ENCODE measurements at places on chromosomes 12 and 14.

GRCh38 chr14:77028384-77029231 is at the start of gene IRF2BPL:
TSS of gene IRF2BPL (minus strand) at chr14:77028708. CDS start at chr14:77027792, 916 bp downstream.
- peak; percentile 86 for DNase-seq

GRCh38 chr14:34583525-34583924 is 44.0 kb upstream of the EAPP start:
- DNase-seq, result no peak

- DNase-seq, result no peak
Measured at GRCh38 chr12:94290353-94290752, 142.0 kb downstream of the PLXNC1 start.

- DNase-seq, result no peak
Measured at GRCh38 chr14:93239869-93240677, 33.0 kb downstream of the UBR7 start.

DNA sequence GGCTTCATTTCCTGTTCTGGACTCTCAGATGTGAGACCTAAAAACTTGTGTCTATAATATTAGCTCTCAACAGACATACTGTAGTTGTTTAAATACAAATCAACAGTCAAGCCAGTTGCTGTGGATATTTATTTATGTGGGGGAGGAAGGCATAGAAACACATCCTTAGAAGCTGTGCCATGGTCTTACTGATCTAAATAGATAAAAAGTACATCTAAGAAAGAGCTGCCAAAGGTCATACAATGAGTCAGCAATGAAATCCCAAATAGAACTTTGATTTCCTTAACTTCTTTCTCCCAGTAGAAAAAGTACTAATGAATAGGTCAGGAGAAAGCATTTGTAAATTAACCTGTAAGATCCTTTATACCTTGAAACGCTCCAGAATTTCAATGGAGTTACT is 185.1 kb downstream of the AKAP6 start:
- DNase-seq, result no peak

DNA sequence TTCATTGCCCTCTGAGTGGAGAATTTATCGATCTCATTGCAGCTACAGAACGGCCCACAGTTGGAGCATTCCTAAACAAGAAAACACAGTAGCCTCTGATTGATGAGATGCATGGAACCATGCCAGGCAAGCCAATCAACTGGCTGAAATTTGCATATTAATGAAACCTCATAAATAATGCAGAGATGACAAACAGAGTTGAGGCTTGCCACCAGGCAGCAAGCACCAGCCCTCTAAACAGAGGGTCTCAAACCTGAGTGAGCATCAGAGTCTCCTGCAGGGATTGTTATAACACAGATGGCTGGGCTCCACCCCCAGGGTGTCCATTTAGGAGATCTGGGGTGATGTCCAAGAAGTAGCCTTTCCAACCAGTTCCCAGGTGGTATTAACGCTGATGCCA is 60.9 kb upstream of the CMKLR1 start:
- no peak for DNase-seq

GRCh38 chr12:92259696-92260251 is 114.1 kb upstream of the BTG1 start:
- no peak for DNase-seq

GRCh38 chr12:131773582-131774221 is 54.5 kb upstream of the MMP17 start:
- DNase-seq, result no peak

DNA sequence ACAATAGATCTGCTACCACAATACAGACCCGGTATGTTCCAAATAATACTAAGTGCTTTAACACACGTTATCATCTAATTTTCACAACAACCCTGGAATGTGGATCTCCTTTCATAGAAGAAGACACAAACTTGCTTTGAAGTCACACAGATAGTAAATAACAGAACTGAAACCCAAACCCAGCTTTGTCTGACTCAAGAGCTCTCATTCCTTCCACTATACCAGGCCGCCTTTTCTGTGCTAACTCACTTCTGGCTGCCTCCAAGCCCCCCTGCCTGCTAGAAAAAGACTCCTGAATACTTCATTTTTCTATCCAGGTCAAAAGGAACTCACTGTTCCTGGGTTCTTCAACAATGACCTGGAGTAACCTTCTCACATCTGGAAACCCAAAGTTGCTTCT is 37.8 kb downstream of the PRPF40B start:
- DNase-seq, result no peak

GRCh38 chr14:93207468-93208308 is 632 bp downstream of the UBR7 start:
- no peak for DNase-seq

GRCh38 chr12:27178723-27179399 is 65.2 kb upstream of the STK38L start:
- no peak for DNase-seq

DNA sequence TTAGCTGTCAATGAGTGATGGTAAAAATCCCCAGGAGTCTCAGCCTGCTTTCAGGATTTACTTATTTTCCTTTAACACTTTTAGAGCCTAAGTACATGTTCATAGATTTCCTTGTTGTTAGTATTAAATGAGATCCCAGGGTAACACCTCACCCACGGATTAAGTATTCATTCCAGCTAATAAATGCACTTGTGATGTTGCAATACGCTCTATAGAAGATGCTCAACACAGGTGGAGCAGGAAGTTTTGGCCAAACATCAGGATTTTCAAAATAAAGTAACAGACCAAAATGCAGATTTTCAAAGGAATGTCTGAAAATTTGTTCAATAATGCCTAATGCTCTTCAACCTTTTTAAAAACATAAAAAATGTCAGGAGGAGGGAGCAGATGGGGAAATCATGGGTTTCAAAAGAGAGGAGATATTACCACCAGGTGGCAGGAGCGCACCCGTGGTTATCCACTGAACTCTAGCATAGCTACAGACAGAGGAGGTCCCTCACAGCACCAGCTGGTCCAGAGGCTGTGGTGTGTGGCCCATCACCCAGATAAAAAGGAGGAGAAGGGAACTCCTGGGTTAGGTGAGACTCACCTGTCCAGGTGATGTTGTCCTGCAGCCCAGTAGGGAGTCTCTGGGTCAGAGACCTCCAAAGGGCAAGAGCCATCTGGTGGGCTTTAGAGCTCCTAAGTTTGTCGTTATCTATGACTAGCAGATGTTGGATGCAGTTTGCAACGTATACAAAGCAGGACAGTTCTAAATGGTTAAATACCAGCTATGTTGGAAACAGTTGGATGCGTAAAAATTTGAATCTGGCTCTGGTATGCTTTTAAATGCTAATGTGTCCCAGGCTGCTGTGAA is 1158.4 kb upstream of the TMEM132C start:
- DNase-seq, result no peak

DNA sequence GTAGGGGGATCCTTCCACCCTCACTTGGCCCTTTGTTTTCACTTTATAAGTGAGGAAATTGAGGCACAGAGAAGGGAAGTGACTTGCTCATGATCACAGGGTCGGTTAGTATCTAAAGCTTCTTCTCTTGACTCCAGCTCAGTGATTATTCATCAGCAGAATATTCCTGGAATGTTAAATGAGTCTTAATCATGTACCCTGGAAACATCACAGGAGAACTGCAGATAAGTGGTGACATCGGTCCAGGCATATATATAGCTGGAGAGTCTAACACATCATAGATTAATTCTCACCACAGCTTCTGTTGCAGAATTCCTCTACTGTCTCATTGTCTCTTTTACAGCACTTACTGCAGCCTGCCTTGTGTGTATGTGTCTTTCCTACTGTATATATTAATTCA is 69.9 kb downstream of the PAH start:
- no peak for DNase-seq

DNA sequence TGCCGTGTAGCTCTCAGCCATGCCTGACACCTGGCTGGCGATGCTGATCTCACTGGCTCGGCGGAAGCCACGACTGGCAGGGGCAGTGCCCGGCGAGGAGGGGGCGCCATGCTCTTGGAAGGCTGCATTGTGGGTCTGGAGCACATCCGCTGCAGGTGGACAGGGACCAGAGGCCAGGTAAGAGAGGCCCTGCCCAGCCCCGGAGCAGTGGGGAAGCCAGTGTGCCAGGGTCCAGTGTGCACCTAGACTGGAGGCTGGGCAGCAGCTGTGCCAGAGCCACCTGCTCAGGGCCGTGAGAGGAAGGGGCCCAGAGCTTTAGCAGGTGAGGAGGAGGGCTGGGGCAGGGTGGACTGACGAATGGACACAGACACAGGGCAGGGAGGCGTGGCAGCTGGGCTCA is 10.1 kb downstream of the ARL6IP4 start:
- no peak for DNase-seq

- DNase-seq, result no peak
Measured at GRCh38 chr14:61329478-61330051, 8.2 kb downstream of the PRKCH start.

- no peak for DNase-seq
Measured at GRCh38 chr12:123075087-123075645, 75.7 kb downstream of the PITPNM2 start.

DNA sequence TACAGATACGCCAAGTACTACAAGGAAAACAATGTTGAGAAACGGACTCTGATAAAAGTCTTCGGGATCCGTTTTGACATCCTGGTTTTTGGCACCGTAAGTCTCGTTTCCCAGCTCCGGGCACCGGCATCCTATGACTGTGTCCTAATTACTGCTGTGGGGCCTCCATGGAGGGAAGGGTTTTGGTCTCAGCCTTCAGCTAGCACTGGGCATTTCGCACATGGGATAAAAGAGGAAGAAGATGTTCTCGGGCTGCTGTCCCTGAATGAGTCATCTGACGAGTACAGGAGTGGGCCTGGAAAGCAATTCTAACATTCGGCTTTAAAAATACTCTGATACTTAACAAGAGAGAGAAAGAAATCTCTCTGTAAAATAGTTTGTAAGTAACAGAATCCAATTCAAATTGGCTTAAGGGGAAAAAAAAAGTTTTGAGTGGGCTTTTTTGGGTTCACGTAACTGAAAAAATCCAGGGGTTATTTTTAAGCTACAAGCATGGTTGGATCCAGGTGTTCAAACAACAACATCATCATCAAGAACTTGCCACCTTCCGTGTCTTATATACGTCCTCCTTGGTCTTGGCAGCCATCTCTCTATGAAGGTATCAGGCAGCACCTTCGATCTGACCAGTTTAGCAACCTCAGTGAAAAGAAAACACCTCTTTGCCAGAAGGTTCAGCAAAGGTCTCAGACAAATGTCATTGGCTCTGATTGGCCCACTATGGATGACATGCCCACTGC is 34.4 kb upstream of the P2RX4 start:
- no peak for DNase-seq
